ENCODE measurements at places on chromosomes 2 and 18.

- no peaks in the 10 kb centered on the region for H3K4me1 ChIP-seq
- no peaks in the 10 kb centered on the region for H3K27me3 ChIP-seq
- no peak overlapping the region for H3K4me3 ChIP-seq
- H3K36me3 ChIP-seq: no peaks in the 10 kb centered on the region
- DNase-seq: no peak
These were observed 68.3 kb downstream of the NEB start for GRCh38 chr2:151665959-151666358.

GRCh38 chr2:104654811-104655210 is 199.1 kb upstream of the POU3F3 start:
- H3K27ac ChIP-seq: no peak overlapping the region
- no peak for DNase-seq
- H3K36me3 ChIP-seq: no peaks in the 10 kb centered on the region
- H3K4me1 ChIP-seq: peaks cover 7% of the 10 kb centered on the region

DNA sequence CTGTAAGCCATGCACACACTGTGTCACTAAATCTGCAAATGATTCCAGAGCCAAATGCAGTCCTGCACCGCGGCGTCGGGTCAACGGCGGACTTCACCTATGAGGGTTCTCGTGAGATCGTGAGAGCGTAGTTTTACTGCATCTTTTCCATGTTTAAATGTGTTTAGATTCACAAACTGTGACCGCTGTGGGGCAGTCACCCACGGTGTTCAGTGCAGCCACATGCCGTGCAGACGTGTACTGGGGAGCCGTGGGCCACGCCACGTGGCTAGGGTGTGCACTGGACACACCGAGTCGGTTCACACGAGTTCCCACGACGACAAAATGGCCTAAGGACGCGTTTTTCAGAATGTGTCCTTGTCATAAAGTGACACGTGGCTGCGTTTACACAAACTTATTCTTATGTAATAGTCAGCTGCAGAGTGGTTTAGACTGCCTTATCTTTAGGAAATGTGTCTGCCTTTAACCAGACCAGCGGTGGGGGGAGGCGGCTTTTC is 34.1 kb downstream of the NFATC1 start:
- no peaks in the 10 kb centered on the region for H3K4me1 ChIP-seq
- H3K27ac ChIP-seq: no peak overlapping the region
- no peaks in the 10 kb centered on the region for H3K27me3 ChIP-seq
- no peak for DNase-seq
- peaks cover 2% of the 10 kb centered on the region for H3K36me3 ChIP-seq

GRCh38 chr2:216922175-216922780 is 62.4 kb upstream of the TNP1 start:
- H3K27me3 ChIP-seq: no peaks in the 10 kb centered on the region
- no peak for DNase-seq
- no peak overlapping the region for H3K4me3 ChIP-seq
- no peaks in the 10 kb centered on the region for H3K4me1 ChIP-seq

DNA sequence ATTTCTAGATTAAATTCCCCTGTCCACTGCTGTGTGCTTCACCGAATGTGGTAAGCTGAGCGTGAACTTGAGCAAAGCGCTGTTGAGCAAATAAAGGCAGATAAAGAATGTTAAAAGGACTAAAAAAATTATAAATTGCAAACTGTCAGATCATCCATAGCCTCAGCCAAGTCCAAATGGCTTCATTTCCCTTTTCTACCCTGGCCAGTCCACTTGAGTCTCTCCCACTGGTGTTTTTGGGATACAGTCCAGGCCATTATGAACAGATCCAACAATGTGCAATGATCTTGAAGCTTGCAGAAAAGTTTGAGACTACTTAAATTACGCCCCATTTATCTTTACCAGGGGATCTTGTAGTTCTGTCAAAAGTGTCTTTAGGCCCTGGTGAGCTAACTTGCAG is 254.6 kb upstream of the PIK3C3 start:
- DNase-seq: no peak
- H3K4me1 ChIP-seq: no peaks in the 10 kb centered on the region
- no peak overlapping the region for H3K27ac ChIP-seq

DNA sequence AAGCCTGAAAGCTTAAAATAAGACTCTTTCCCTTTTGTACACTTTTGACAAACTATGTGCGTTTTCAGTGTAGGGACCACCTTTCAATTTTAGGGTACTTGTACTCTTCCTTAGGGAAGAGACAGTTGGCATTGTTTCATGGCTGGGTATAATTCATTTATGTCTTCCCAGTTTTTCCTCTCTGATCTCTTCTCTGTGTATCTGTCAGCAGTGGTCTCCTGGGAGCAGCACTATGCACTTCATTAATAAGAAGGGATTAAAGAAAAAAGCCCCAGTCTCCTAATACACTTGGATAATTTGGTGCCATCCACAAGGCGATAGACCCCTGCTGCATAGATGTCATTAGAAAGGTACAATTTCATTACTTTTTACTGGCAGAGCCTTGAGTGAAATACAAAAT is 12.1 kb downstream of the AQP4 start:
- H3K4me3 ChIP-seq: no peak overlapping the region
- DNase-seq: no peak
- no peaks in the 10 kb centered on the region for H3K36me3 ChIP-seq
- H3K4me1 ChIP-seq: no peaks in the 10 kb centered on the region

GRCh38 chr2:22517141-22517540 is 867.8 kb upstream of the KLHL29 start:
- no peaks in the 10 kb centered on the region for H3K4me1 ChIP-seq
- no peak for DNase-seq
- H3K27me3 ChIP-seq: no peaks in the 10 kb centered on the region
- no peak overlapping the region for H3K4me3 ChIP-seq
- no peak overlapping the region for H3K27ac ChIP-seq
- H3K36me3 ChIP-seq: no peaks in the 10 kb centered on the region

Data from body of pancreas (tissue), 4 donors.